ENCODE measurements at places on chromosomes 11 and 22.

DNA sequence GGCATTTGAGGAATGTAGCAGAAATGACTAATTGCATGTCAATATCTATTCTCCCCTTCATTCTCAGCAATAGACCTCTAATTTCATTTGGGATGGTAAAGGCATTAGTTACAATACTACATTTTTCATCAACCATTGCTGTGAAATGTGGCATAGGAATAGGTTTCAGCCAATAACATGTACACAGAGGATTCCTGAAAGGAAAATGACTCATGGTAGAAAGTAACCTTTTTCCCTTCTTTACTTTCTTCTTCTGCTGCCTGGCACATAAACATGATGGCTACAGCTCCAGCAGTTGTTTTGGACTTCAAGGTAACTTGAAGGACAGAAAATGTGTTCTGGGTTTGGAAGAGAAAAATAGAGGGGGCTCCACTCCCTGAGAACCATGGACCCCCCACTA, 231.8 kb upstream of the CTSC start:
- no peak for DNase-seq

GRCh38 chr11:7077101-7077500, 11.7 kb upstream of the RBMXL2 start:
- DNase-seq = no peak

GRCh38 chr22:26170795-26171580, 1.7 kb downstream of the SEZ6L start:
- DNase-seq = peak; percentile 51

- DNase-seq = no peak
These were observed 2.1 kb downstream of the TSPAN32 start for GRCh38 chr11:2303627-2304505.

- no peak for DNase-seq
These were observed 1.4 kb upstream of the APOA5 start for GRCh38 chr11:116792869-116793771.

- DNase-seq = no peak
These were observed 58.1 kb upstream of the NECTIN1 start for GRCh38 chr11:119787074-119787461.

- DNase-seq = no peak
These were observed 20.2 kb downstream of the STARD10 start for GRCh38 chr11:72773696-72774095.

DNA sequence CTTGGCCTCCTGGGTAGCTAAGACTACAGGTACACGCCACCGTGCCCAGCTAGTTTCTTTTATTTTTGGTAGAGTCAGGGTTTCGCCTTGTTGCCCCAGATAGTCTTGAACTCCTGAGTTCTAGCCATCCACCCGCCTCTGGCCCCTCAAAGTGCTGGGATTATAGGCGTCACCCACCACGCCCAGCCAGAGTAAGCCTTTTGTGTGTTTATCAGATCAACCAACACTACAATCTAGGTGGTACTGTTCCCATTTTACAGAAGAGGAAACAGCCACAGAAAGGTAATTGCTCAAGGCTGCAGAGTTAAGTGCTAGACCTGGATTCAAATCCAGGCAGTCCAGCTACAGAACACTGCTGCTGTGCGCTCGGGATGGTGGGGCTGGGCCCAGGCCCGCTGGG, 3.1 kb downstream of the TOMM22 start:
- no peak for DNase-seq

Data from NCI-H1694 (cell line).